ENCODE measurements at places on chromosomes 12 and 14.

DNA sequence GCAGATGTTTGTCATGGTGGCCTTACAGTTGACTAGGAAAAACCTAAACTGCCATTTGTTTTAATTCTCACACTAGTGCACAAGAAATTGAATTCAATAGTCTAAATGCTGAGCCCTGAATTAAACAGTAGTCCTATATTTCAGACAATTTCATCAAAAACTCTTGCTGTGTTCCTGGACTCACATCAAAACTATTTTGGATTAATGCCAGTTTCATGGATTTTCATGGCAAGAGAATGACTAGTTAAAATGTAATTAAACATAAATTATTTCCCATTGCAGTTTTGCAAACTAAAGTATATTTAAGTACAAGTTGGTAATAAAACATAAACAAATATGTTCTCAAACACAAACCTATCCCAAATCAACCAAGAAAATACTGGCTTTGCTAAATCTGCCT lies 468.0 kb upstream of the PRICKLE1 start:
- DNase-seq, result no peak

GRCh38 chr12:109170324-109170723 lies 53.9 kb downstream of the ACACB start:
- no peak for DNase-seq

GRCh38 chr14:76260749-76261148 lies 109.0 kb downstream of the GPATCH2L start:
- no peak for DNase-seq

DNA sequence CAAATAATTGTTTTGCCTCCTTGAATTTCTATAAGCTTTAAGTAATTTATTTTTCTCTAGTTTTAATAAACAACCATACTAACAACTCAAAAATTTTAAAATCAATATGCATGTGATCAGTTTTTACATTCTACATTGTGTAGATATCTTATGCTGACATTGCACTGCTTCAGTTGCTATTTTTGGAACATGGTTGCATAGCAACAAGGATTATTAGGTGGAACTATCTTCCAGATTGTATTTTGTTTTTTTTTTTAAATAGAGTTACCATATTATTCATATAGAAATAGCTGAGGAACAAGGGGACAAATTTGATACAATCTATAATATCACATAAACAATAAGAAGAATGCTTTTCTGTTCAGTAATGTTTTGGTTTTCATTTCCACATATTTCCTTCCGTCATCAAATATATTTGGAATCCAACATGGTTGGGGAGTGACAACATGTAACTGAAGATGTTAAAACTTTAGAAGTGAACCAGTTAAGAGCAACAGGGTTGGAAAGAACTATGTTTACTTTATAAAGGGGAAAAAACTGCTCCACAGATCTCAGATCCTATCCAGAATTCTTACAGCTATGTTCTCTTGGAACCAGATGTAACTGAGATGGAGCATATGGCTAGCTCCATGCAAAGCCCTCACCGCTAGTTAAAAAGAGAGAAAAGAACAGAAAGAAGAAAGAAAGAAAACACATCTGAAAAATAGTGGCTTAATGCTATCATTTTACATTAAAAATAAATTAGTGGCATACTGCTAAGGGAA lies 235.5 kb downstream of the NELL2 start:
- no peak for DNase-seq

GRCh38 chr14:51157012-51157411 lies 62.1 kb upstream of the TRIM9 start:
- no peak for DNase-seq

DNA sequence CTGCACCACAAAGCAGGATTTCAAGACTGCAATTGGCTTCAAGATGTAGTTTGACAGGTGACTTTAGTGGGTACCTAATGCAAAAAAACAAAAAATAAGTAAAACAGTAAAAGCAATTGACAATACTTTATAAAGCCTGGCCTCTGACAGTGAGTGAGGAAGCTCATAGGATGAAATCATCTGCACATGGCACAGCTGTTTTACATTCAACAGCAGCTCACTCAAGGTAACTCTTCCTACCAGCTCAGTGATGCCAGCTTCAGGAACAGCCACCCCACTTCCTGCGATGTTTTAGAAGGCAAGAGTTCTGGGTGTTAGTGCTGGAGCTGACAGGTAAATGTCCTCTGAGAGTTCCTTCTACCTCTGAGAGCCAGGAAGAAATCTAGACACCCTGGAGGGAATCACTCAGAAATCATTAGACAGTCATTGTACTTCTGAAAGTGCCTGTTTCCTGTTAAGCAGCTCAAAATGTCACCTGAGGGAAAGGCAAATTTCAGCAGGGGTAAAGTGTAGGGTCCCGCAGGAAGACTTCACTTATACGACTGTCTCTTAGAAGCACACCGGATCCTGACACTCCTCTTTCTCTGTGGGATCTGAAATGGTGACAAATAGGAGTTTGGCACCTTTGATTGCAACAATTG lies 99.9 kb downstream of the FOXN3 start:
- no peak for DNase-seq

GRCh38 chr12:1518591-1519516 lies 75.5 kb downstream of the FBXL14 start:
- DNase-seq, result no peak

- no peak for DNase-seq
These were observed 226.8 kb downstream of the NUAK1 start for GRCh38 chr12:105911966-105912365.

- DNase-seq, result no peak
These were observed 16.4 kb downstream of the DAD1 start for GRCh38 chr14:22572562-22573058.

DNA sequence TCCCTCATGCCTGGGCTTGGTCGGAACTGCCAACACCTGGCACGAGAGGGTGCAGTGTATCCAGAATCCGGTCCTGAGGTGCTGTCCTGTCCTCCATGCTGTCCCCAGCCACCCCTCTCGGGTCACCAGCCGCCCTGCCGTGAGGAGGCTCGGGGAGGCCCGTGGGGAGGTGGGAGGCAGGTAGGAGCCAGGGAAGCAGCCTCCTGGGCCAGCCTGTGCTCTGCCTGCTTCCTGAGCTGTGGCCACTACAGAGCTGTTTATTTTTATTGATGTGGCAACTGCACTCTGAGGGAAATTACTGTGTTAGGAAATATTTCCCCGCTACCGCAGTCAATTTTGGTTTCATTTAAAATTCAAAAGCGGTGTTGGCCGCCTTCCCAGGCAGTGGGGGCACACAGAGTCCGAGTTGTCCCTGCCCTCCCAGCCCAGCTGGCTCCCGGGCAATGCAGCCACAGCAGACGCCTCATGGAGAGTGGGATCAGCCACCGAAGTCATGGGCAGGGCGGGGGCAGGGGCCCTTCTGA lies 18.3 kb downstream of the NOC4L start:
- DNase-seq, result no peak

DNA sequence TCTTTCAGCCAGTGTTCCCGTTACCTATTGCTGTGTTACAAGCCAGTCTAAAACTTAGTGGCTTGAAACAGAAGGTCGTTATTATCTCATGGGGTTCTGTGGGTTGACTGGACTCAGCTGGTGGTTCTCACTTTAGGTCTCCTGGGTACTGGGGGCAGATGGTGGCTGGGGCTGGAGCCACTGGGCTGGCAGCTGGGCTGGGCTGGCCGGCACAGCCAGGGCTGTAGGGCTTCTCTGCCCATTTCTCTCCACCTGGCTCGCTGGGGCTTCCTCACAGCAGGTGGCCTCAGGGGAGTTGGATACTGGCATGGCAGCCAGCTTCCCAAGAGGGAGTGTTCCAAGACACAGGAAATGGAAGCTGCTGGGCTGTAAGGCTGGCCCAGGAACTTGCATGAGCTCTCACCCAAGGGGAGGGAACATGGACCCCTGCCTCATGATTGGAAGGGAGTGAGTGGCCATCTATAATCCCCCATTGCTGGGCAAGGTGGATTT lies 27.0 kb downstream of the TUNAR start:
- no peak for DNase-seq

GRCh38 chr14:90999299-90999698 lies 61.1 kb downstream of the RPS6KA5 start:
- no peak for DNase-seq

GRCh38 chr14:67577181-67577808 lies 22.8 kb downstream of the PIGH start:
- DNase-seq, result no peak

DNA sequence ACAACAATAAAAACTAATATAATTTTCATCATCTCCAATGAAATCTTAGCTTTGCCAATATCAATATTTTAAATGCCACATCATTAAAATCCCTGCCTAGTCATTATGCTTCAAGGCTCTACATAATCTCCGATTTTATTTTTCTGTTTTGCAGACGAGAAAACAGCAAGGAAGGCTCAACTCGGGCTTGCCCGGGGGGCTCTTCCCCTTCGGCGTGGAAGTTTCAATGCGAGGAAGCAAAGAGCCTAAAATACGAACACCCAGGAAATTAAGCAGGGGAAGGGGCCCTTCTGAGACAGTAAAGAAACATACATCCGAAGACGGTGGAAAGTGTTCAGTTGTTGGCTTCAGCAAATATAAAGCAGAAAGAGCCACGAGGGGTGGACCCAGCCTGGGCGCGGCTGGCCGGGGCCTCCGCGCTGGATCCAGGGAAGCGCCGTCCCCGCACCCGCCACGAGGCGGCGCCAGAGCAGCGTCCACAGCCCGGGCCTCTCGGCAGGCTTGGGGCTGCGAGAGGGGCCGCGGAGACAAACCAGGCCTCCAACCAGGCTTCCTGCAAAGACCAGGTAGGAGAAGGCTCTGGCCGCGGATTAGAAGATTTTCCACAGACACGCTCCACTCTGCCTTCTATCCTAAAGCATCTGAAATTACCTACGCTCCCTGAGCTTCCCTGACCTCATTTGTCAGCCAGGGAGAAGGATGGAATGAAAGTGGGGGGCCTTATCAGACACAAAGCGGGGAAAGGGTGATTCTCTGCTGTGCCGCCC lies 77.2 kb downstream of the SERPINA3 start:
- DNase-seq, result no peak

GRCh38 chr14:72790887-72791566 lies 102.9 kb downstream of the DPF3 start:
- no peak for DNase-seq

DNA sequence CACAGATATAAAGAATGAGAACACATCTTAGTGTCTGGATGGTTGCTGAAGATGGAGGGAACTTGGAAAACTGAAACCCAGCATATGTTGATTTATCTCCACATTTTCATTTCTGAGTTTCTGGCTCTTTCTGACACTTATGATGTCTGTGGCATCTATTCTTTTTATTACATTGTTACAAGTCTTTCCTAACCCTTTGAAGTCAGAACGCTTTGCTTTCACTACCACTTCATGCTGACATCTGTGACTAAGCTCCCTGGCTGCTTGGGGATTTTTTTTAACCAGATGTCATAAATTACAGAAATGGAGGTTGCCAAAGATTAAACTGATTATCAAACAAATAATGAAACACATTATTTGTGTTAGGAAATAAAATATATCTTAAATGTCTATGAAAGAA lies 188.7 kb downstream of the KITLG start:
- no peak for DNase-seq

- DNase-seq, result no peak
These were observed 277.7 kb downstream of the TMTC2 start for GRCh38 chr12:82964446-82964845.

- DNase-seq, result no peak
These were observed 1115.0 kb downstream of the VRK1 start for GRCh38 chr14:97912217-97912616.

- no peak for DNase-seq
These were observed 29.5 kb downstream of the BMP4 start for GRCh38 chr14:53927171-53927570.

Data from CMK (cell line).